Suppressor macrophage treated with lipopolysaccharide for 1 hour (primary cell): ENCODE measurements at places on chromosomes 16 and 17.

GRCh38 chr16:80739523-80739922 lies 64.9 kb downstream of the CDYL2 start:
- DNase-seq = no peak

GRCh38 chr16:73797115-73797514 lies 499.5 kb upstream of the PSMD7 start:
- DNase-seq = no peak

DNA sequence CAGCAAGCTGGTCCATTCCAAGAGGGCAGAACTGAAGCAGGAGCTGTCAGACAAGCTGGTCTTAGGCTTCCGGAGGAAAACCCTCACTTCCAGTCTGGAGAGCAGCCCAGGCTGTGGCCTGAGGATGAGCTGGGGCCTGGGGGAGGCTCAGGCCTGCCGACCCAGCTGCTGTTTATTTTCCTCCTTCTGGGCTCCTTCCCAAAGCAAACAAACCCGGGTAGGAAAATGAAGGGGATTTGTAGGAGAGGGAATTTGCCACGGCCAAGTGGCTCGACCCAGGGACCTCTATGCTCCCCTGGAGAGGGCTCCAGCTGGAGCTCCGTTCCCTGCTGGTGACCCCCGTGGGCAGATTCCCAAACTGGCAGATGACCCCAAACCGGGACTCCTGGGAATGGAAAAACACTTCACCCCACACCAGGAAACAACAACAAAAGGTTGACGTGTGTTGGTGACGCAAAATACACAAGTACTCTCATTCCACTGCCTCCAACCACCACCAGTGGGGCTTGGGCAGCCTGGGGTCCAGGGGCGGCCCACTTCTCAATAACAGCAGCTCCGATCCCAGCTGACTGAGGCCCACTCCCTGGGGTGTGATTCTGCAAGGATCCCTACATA lies 8.8 kb downstream of the JUP start:
- DNase-seq = no peak

- DNase-seq = peak; percentile 49
These were observed 26.3 kb upstream of the ABCA3 start for GRCh38 chr16:2366660-2367309.

GRCh38 chr17:15031975-15032374 lies 233.2 kb downstream of the PMP22 start:
- no peak for DNase-seq

GRCh38 chr16:4214215-4214621 lies 27.7 kb downstream of the SRL start:
- peak; percentile 53 for DNase-seq

- peak; percentile 38 for DNase-seq
These were observed 8.1 kb upstream of the ATP2A3 start for GRCh38 chr17:3972281-3972731.
